ENCODE measurements at places on chromosomes 2 and 18.

- DNase-seq, result no peak
Observed at GRCh38 chr2:226703514-226703913, 96.1 kb downstream of the IRS1 start.

DNA sequence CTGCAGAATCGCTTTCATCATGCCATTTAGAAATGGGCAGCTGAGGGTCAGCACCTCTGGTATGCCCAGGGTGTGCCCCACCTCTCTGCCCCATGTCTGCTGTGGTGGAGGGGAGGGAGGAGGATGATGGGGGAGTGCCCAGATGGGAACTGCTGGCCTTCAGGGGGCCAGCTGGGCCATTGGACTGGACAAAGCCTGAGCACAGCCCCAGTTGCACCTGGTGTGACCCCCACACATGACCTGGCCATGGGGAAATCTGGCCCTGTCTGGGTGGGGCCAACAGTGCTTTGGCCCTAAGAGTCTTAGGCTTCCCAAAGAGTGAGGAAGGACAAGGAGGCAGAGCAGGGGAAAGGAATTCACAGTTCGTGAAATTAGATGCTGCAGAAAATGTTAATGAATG, 44.1 kb downstream of the CTIF start:
- DNase-seq, result no peak

GRCh38 chr18:78558948-78559347, 420.7 kb upstream of the SALL3 start:
- DNase-seq, result no peak

DNA sequence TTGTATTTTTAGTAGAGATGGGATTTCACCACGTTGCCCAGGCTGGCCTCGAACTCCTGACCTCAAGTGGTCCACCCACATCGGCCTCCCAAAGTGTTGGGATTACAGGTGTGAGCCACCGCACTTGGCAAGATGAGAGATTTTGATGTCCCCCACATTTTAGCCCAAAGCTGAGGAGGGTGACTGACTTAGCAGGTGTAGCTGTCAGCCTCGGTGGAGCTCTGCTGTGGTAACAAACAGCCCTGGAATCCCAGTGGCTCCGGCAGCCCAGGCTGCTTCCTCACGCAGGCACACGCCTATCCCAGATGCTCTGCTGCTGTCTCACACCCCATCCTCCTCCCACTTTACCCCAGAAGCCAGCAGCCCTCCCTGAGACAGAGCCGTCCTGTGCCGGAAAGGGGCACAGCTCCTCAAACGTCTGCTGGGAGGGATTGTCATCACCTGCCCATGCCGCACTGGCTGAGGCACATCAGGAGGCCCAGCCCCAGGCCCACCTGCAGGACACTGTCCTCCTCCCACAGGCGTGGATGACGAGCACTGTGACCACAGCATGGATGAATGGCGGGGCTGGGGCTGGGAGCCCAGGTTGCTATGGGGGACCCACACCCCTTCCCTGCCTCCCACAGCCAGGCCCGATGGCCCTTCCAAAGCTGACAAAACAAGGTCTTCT, 10.6 kb upstream of the BOK start:
- no peak for DNase-seq

- DNase-seq, result peak; percentile 56
Observed at GRCh38 chr2:16784652-16785051, 119.0 kb upstream of the CYRIA start.

- DNase-seq, result no peak
Observed at GRCh38 chr2:43099797-43100196, 126.6 kb downstream of the ZFP36L2 start.

GRCh38 chr2:88032070-88032702, 15.8 kb upstream of the RNU2-63P start:
- DNase-seq, result no peak

DNA sequence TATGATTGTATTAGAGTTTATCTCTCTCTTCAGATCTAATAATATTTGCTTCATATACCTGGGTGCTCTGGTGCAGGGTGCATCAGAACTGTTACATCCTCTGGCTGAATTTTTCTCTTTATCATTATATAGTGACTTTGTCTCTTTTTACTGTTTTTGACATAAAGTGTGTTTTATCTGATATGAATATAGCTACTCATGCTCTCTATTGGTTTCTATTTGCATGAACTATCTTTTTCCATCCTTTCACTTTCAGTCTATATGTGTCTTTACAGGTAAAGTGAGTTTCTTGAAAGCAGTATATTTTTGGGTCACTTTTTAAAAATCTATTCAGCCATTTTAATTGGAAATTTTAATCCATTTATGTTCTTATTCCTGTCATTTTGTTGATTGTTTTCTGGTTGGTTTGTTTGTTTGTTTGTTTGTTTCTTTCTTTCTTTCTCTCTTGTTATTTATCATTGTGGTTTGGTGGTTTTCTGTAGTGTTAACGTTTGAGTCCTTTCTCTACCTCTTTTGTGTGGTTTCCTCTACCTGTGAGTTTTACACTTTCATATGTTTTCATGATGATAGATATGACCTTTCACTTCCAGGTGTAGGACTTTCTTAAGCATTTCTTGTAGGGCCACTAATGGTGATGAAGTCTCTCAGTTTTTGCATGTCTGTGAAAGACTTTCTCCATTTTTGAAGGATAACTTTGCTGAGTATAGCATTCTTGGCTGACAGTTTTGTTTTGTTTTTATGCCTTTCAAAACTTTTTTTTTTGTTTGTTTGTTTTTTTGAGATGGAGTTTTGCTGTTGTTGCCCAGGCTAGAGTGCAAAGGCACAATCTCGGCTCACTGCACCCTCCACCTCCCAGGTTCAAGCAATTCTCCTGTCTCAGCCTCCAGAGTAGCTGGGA, 54.9 kb downstream of the CCNT2 start:
- no peak for DNase-seq

DNA sequence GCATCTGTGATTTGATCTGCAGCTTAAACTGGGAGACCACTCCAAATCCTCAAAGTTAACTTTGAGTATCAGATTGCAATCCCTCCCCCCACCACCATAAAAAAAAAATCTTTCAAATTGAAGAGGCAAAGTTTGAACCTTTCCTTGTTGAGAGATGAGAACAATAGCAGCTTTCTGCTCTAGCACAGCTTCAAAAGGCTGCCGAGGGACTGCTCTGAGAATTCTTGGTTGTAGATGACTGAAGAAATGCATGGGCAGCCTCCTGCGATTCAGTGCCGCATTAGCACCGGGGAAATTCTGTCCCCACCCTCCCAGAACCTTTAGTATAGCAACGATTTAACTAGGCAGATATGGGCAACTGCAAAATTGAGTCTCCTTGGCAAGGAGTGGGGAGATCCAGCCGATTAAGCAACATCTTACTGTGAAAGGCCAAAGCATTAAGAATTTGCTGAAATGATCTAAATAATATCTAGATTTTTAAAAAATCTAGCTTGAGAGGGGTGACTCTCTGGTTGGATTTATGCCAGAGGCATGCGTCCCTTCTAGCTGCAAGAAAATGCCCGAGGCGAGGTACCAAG, 3.9 kb upstream of the SP5 start:
- no peak for DNase-seq

DNA sequence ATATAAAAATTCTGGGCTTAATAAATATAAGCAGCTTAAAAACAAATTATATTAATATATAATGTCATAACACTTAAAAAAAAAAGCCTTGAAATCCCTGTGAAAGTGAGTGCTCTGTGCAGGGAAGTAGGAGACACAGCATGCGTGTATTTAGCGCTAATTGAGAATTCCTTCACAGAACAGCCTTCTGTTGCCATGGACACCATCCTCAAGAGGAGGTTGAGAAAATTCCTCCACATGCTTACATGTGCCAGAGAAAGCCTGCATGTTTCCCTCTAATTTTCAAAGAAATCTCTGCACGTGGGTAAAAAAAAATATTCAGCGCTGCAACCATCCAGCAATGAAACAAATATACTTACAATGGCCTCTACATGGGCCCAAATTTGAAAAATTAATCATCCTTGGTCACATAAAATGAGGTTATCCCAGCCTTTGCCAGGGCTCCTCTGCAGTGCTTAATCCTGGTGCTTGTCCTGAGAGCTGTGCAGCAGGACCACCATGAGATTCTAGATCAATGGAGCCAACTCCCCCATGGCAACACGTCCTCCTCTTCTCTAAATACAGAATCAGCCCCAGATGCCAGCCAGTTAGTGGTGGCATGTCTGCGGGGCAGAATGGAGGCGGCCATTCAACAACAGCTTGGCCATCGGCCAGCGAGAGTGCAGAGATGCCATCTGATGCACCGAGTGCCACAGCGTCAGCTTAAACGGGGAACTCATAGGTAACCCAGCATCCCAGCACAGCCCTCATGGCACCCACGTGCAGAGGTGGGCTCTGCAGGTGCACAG, 228.0 kb downstream of the MYT1L start:
- no peak for DNase-seq

- no peak for DNase-seq
Observed at GRCh38 chr2:10281891-10282290, 20.8 kb upstream of the HPCAL1 start.

DNA sequence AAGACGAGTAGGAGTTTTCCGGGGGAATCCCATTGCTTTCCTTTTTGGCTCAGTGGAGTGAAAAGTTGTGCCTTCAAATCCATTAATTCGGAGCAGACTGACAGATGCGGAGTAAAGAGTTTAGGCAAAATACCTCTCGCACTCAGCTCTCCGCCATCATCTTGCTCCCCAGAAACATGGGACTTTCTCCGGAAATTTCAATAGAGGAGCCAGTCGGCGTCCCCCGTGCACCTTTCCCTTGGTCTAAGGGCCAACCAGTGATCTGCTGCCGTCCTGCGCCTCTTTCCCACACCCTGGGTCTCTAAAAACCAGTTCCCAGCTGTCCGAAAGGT, 318 bp downstream of the TYW5 start:
- no peak for DNase-seq

GRCh38 chr2:152410165-152410597, 75.2 kb downstream of the FMNL2 start:
- DNase-seq, result no peak

DNA sequence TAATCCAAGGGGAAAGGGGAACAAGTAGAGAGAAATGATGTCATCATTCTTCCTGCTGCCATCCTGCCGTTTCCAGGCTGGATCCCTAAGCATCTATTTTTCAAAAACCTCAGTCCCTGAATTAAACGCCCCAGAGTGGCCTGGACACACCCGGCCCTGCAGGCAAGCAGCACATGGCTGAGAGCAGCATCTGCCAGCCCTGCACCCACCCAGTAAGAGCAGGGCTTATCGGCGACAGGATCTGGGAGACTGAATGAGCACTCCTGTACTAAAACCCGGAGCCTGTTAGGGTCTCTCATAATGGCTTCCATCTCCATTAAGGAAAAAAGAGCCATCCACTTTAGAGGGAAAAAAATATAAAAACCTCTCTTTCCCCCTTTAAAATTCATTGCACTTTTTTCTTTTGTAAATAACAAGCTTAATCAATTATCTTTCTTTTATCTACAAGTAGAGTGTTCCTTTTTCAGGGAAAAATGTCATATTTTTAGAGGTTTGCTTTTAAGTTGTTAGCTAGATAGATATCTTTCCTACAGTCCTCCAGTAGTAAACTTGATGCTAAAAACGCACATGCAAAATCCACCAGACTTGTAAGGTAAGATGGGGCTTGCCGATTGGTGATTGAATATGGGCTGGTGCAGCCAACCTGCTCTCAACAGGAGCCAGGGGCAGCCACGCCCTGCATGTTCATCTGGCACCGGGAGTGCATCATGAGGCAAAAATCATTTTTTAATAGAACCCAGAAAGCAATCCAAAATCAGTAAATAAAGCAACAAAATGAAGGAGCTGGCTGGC, 457.8 kb downstream of the EIPR1 start:
- DNase-seq, result peak; percentile 76

DNA sequence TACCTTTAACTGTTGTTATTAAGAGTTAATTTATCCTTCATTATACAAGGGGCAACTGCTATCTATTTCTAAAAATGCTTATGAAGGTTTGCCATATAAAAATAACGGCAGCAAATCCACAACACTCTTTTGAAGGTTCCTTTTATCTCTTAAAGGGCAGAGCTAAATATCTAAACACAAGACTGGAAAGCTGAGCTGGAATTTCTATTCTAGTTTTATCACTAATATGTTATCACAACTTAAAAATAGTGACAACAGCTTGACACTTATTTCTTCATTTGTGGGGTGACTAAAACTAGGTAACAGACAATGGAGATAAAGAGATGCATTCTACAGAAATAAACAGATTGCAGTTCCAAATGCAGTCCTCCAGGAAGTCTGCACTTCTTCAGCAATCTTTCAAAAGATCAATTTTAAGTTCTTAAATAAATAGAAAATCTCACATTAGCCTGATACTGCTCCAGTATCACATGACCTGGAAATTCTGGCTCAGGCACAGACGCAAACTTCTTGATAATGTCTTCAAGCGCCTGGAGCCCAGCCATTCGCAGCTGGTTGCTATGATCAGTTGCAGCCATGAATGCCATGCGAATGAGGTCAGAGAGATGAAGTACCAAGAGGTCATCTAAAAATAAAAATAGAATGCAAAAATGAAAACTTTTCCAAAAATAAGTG, 54.0 kb upstream of the STRN start:
- no peak for DNase-seq

- no peak for DNase-seq
Observed at GRCh38 chr2:223123855-223124610, 72.0 kb downstream of the KCNE4 start.

- DNase-seq, result peak; percentile 93
Observed at GRCh38 chr18:48866028-48866733, 84.6 kb downstream of the SMAD7 start.

DNA sequence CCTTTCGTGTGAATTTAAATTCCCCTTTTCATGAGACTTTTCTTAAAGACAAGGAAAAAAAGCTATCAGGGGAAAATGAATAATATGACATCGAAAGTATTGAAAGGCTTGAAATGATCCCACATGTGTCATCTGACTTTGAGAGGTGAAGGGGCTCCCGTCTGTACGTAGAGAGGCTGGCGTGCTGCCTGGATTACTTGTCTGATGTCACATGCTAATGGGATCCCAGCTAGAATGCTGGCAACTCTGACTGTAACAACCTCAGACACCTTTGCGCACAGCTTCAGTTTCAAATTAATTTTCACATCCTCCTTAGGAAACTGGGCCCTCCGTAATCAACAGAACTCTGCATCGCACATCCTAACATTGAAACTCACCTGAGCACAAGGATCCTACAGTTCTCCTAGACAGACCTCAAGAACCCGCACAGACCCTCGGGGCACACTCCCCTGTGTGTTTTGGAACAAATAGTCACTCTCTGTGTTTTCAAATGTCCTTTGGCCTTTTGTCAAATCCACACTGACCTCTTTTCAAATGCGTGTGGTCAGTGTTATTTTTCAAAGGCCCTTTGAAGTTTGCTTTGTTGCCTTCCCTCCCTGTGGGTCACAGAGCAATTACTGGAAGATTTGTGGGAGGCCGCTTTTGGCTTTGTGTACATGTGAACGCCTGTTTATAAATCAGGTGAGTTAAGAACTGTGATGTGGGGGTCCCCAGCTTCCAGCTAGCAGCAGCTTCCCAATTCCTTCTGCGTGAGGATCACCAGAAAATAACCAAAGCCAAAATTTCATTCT, 65.9 kb downstream of the IL1R2 start:
- no peak for DNase-seq

- DNase-seq, result no peak
Observed at GRCh38 chr2:163863073-163863472, 127.3 kb upstream of the FIGN start.

DNA sequence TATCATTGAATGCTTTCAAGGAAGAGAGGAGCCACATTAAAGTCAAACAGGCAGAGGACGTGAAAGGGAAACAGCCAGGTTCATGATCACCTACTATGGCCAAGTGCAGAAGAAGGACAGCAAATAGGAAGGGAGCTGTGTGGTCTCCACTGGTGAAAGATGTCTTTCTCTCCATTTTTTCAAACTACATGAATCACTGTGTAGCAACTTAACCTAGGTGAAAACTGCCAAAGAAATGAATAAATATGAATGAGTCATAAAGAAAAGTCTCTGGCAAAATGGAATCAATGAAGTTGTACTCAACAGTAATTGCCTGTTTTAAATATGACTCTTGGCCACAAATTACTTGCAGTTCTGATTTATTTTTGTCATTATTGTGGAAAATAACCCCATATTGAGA, 452.6 kb upstream of the PKDCC start:
- DNase-seq, result no peak

Data from NCI-H146 (cell line).